ENCODE measurements at places on chromosomes 11 and 22.

DNA sequence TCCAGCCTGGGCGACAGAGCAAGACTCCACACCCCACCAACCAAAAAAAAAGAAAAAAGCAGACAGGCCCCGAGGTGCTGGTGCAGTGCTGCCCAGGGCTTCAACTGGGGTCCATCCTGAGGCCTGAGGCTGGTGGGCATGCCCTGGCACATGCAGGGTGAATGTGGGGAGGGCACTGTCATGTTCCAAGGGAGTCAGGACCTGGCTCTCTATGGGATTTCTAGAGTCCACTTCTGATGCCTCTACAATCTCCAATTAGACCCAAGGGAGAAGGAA lies 10.1 kb downstream of the CENPM start:
- no peak for DNase-seq

GRCh38 chr11:10694486-10695239 lies 1.1 kb upstream of the IRAG1 start:
- peak; percentile 92 for DNase-seq

DNA sequence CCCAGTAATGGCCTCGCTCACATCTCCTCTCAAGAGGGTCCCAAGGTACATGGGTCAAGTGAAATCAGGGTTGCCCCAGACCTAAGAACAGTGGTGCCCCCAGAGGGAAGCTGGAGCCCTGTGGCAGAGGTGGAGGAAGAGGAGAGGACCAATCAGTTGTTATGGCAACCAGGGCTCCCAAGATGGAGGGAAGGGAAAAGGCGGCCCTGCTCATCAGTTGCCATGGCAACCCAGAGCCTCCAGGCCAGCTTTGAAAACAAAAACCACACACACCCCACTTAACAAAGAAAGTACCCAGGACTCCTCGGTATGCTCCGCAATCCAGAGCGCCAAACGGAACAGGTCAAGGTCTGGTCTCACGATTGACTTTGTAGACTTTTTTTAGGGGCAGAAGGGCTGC lies 53.5 kb upstream of the SLC35C1 start:
- no peak for DNase-seq

DNA sequence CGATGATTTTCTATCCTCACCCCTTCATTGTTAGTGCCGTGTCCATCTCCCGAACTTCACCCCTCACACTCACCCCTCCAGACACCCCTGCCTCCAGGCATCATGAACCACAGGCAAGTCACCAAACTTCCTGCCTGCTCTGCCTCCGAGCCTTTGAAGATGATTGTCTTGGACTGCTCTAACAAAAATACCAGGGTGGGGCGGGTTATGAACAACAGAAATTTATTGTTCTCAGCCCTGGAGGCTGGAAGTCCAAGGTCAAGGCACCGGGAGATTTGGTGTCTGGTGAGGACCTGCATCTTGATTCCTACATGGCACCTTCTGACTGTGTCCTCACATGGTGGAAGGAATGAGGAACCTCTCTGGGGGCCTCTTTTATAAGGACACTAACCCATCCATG lies 1508.3 kb downstream of the TBC1D22A start:
- DNase-seq: no peak

DNA sequence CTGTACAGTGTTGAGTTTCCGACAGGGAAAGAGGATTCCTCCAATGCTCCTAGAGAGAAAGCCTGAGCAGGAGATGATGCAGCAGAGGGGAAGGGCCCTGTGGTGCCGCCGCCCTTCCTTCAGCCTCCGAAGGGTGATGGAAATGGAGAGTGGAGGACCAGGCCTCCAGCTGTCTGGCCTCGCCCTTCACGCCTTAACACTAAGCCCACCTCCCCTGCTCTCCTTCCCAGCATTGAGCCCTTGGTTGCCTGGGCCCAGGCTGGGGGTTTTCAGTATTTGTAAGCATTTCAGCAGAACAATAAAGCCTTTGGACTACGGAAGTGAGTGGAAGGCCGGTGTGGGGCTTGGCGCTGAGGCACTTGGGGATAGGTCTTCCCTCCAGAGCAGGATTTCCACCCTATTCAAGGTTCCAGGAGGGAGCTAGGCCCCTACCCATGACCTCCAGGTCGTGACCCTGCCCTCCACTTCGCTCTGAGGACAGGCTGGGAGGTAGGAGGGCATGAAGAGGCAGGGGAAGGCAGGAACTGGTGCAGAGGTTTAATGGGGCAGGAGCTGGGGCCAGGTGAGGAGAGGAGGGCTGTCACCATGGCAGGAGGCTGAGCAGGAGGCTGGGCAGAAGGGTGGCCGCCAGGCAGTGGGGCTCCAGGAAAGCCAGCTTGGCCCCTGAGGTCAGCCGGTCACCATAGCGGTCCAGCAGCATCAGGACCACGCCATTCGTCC lies 21.6 kb downstream of the TREH start:
- DNase-seq: no peak

Data from EH (cell line).